ENCODE measurements at places on chromosomes 13 and 19.

- no peak for DNase-seq
Measured at GRCh38 chr19:36797786-36798108, 25.1 kb upstream of the ZNF850 start.

DNA sequence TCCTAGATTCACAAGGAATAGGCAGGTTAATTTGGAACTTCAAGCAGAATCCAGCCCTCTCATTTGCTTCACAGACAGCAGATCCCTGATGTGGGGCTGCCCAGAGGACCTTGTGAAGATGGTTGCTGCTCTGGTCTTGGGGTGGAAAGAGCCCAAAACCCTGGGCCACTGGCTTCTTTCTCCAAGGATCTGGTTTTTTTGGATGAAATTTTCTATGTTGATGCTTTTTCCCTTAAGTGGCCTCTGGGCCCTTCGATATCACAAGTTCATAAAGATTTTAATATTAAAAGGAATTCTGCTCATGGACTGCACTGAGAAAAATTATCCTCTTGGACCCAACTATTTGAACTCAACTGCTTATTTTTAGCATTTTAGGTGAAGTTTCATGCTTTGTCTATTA, 421.1 kb downstream of the KLF5 start:
- no peak for DNase-seq

GRCh38 chr13:45876781-45877180, 25.2 kb upstream of the SIAH3 start:
- no peak for DNase-seq

DNA sequence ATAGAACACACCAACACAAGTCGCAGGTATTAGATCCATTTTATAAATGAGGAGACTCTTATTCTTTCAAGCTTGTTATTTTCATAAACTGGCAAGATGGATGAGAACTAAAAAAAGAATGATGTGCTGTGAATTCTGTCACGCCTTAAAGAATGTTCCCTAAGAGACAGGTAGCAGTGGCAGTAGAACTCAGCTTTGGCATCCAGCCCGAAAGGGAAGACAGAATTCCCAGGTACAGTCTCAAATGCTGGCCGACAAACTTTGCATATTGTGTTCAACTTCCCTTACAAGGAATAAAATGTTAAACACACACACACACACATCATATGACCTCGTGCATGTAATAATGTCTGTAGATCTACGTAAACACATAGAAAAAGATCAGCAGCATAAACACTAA, 3.2 kb downstream of the TMEM272 start:
- no peak for DNase-seq

GRCh38 chr13:72760189-72760588, 21.5 kb downstream of the DIS3 start:
- no peak for DNase-seq

GRCh38 chr13:102800145-102801041, 1.5 kb downstream of the BIVM start:
- DNase-seq: peak; percentile 72

- DNase-seq: no peak
Measured at GRCh38 chr19:54459282-54460229, 4.0 kb downstream of the LENG9 start.

GRCh38 chr19:1884291-1884718, 991 bp downstream of the ABHD17A start:
- DNase-seq: no peak

- no peak for DNase-seq
Measured at GRCh38 chr19:46624958-46625661, at the start of gene PTGIR. TSS of gene PTGIR (minus strand) at chr19:46625089. CDS start at chr19:46624225, 864 bp downstream.

- DNase-seq: no peak
Measured at GRCh38 chr19:44567745-44568144, 38.3 kb upstream of the CEACAM20 start.

DNA sequence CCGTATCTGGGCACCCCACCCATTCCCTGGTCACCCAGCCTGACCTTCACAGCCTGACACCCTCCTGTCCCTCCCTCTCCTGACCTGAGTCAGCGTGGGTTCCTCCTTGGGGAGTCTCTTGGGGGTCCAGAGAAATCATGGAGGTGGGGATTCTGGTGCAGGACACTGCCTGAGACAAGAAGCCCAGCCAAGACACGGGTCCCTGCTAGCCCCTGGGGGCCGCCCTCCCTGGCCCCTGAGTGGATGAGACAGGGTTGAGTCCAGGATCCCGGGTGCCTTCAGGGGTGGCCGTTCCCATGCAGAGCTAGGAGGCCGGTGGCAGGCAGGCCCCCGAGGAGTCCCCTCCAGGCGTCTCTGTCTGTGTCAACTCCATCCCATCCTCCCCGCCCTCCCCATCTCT, 1.6 kb downstream of the MAP2K7 start:
- DNase-seq: no peak

DNA sequence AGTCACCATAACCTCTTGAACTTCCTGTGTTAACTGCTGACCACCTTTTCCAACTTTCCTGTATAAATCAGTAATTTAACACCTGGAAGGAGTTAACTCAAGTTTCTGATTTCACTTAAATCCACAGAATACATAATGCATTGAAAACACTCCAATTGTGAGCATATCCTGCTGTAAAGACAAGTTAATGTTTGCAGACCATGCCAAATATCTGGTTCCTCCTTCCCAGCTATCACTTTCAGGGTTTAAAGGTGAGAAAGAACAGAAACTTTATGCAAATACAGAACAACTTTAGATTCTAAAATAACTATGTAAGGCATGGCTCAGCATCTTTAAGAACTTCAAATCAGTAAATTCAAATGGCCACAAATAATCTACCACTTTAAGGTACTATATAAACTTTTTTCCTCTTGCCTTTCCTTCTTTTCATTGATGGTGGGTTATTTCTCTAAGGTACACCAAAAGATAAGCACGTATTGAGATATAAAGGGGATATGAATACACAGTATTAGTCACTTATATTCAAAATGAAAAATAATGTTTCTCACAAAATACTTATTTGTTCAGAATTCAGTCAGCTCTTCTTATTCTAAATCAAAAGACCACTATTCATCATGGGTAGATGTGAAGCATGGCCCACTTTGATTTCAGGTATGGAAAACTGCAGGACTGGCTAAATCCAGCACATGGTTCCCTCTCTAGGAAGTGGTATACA, 6.6 kb upstream of the TPTE2 start:
- DNase-seq: no peak

DNA sequence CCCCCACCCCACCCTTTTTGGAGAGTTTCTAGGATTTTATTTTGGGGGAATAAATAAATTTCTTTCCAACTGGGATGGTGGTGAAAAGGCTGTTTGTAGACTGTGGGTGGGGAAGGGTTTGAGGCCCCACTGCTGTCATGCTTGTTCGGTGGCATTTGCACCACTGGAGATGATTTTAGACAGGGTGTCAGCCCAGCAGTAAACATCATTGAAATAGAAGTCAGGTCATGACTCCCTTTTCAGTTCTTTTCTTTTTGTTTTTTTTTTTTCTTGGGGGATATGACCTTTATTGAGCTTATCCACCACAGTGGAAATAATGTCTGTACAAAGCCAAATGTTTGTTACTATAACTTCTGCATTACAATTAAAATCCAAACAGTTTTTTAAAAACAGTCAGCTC, 14.1 kb downstream of the UBAC2 start:
- no peak for DNase-seq

DNA sequence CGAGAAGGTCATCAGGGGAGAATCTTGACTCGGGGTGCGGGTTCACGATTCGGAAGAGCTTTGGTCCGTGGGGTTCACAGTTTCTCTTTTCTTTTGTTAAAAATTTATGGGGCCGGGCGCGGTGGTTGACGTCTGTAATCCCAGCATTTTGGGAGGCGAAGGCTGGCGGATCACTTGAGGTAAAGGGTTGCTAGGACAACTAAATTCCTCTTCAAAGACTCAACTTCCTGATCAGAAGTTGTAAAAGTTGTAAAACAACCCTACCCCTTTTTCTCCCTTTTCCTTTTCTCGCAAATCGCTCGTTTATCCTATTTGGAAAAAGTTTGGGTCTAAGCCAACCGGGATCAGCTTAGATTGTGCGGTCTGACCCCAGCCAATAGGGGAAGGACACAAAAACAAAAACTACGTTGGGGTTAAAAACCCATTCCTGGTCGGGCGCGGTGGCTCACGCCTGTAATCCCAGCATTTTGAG, 673 bp downstream of the ZNF486 start:
- DNase-seq: no peak

- DNase-seq: no peak
Measured at GRCh38 chr13:95352486-95352885, 51.2 kb upstream of the ABCC4 start.

DNA sequence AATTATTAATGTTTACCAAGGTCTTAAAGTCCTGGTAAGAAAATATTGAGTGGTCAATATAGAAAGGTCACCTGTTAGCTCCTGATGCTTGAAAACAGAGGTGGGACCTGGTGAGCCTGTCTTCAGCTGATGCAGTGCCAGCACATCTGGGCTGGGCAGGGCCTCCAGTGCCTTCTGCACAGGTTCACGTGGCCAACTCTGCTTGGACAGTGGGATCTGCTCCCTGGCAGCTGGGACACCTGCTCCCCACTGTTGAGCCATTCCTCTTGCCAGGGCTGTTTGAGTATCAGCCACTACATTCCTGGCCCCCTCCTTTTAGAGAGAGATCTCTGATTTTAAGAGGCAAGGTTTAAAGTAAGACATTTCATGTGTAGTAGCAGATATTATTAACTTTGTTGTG, 135.0 kb downstream of the TM9SF2 start:
- DNase-seq: no peak

GRCh38 chr19:390386-391206, 18.4 kb downstream of the C2CD4C start:
- DNase-seq: no peak

- no peak for DNase-seq
Measured at GRCh38 chr19:16067205-16067938, 8.9 kb upstream of the TPM4 start.

GRCh38 chr19:53130506-53130905, 2.2 kb downstream of the ZNF415 start:
- DNase-seq: no peak

GRCh38 chr19:39543477-39543857, 3.5 kb upstream of the EID2 start:
- no peak for DNase-seq

DNA sequence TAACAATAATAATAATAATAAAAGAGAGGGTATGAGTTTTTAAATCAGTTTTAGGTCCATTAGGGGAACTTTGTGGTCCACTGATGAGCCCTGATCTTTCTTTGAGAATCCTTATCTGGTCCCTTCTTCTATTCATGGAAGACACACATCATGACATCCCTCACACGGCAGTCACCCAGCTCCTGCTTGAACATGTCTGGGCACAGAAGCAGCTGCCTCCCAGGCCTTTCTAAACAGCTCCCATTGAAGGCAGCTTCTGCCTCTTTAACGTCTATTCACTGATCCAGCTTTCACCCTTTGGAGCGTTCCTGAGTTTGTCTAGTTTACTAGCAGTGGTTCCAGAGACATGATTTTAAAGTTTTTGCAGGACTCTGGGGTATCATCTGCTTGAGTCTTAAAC, 42.6 kb upstream of the STK24 start:
- DNase-seq: no peak

DNA sequence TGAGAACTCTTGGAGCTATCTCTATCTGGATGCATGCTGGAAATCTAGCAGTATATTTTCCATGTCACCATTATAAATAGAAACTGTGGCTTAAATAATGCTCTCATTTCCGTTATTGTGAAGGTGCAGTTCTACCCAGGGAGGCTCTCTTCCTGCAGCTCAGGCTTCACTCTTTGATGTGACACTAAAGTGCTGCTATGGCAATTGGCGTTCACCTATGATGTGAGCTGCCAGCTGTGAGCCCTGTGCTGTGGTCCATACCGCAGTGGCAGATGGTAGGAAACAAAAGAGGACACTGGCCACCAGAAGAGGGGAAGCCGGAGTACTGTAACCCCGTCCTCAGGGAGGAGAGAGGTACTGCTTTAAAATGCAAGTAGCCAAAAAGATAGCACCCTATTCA, 40.6 kb upstream of the ZNF681 start:
- DNase-seq: peak; percentile 4

- no peak for DNase-seq
Measured at GRCh38 chr13:32391101-32391619, 36.8 kb downstream of the N4BP2L1 start.

DNA sequence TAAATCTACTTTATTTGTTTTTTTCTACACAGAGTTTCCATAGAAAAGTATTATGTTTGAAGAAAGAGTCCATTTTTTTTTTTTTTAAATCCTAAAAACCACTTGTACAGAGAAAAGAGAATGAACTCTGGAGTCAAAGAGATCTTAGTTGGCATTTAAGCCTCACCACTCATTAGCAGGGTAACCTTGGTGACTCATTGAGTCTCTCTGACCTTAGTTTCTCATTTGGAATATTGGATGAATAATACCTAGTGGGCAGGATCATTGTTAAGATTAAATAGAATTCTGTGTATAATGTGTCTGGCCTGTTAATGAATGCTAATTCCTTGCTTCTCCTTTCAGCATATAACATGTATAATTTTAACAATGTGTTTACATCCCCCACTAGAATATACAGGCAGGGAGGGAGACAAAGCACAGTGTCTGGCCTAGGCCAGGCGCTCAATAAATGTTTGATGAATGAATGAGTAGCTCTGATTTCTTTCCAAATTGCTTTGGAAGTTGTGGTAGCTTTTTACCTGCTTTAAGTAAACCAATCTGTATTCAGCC, 48.7 kb upstream of the MYCBP2 start:
- DNase-seq: no peak

DNA sequence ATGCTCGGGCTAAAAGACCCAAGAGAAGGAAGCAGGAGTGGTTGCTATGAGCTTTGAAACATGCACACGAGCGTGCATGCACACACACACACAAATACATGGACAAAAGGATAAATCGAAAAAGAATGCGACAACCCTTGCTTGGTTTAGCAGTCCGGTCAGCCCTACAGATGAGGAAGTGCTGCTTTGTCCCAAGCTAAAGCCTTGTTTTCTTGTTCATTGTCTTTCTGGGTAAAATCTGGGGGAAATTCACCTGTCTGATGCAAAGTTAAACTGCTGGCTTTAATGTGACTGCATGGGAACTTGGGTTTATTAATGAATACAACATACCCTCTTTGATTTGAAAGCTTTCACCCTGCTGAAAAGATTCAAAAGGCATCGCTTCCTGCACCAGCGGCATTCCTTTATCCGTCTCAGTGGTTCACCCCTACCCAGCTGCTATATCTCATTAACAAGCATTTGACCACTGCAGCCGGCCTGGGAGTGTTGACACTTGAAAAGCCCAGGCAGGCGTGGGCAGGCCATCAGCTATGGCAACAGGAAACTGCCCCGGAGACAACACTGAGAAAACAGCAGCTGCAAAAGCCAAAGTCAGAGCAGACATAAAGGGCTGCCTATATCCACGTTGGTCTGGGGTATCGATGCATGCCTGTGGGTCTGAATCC, 301.7 kb downstream of the NDFIP2 start:
- DNase-seq: no peak

DNA sequence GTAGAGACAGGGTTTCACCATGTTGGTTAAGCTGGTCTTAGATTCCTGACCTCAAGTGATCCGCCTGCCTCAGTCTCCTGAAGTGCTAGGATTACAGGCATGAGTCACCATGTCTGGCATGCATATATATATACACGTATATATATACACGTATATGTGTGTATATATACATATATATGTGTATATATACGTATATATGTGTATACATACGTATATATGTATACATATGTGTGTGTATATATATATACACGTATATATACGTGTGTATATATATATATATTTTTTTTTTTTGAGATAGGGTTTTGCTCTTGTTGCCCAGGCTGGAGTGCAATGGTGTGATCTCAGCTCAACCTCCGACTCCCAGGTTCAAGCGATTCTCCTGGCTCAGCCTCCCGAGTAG, 11.9 kb downstream of the DNMT1 start:
- DNase-seq: no peak
